M059J (cell line): ENCODE measurements at places on chromosomes 16 and 17. TPM values are rescaled to one million over a fixed set of nuclear protein-coding genes. Genes with fewer than 3 reads are reported as not detected.

- DNase-seq = no peak
Observed at GRCh38 chr16:58074657-58075056, 49.1 kb downstream of the MMP15 start.

Gene HOXB4
- 0.20 and 0.57 TPM in 2 replicates for total RNA-seq

Gene VWA3A
- total RNA-seq = not detected in 2 replicates

Gene ASIC2
- not detected in 2 replicates for total RNA-seq

Gene OR2C1
- not detected in 2 replicates for total RNA-seq

- peak; percentile 65 for DNase-seq
Observed at GRCh38 chr17:3535253-3535995, 22.2 kb downstream of the TRPV3 start.

DNA sequence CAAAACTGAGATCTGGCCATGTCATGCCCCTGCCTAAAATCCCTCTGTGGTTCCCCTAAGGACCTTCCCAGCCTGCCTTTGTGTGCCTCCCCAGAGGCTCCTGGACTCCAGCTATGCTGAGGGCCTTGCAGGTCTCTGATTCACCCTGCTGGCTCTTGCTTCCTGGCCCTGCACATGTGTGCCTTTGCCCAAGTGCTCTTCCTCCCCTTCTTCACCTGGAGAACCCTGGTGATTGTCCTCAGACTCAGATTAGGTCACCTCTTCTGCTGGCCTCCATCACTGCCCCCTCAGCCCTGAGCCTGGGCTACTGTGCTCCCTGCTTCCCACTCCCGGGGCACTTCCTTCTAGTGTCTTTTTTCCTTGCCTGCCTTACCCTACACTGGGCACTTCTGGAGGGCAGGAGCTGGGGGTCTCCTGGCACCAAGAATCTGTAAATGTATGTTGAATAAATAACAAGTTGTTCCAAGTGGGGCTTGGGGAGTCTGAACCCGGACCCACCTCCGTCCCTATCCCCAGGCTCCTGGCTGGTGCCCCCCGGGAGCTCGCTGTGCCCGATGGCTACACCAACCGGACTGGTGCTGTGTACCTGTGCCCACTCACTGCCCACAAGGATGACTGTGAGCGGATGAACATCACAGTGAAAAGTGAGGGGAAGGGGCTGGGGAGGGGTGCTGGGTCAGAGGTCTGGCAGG, 7.8 kb downstream of the ITGA3 start:
- peak; percentile 81 for DNase-seq

Gene CHST4
- total RNA-seq = 0.05 TPM in 1 of 2 replicates, not detected in the other

Gene ZNF469
- total RNA-seq = 0.32 and 0.37 TPM in 2 replicates

Gene NPIPB9
- not detected in 2 replicates for total RNA-seq

Gene TNRC6C
- total RNA-seq = 2.8 and 3.2 TPM in 2 replicates

Gene METTL2A
- total RNA-seq = 18.7 and 20.1 TPM in 2 replicates

Gene OR1F1
- 0.15 TPM in 1 of 2 replicates, not detected in the other for total RNA-seq

DNA sequence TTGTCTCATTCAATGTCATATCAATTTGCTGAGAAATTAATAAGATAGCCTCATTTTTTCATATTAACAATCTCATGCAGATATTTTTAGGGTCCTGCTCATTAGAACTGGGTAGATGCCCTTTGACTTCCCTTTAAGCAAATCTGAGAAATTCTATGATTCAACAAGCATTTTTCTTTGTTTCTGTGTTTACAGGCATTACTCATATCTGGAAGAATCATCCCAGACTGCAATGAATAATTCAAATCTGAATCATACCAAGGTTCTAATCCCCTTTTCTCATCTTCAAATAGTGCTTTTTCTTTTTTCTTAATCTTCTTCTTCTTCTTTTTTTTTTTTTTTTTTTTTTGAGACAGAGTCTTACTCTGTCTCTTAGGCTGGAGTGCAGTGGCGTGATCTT, 69.2 kb upstream of the KIFC3 start:
- peak; percentile 83 for DNase-seq
